ENCODE measurements at places on chromosomes 2 and 18. TPM values are rescaled to one million over a fixed set of nuclear protein-coding genes. Genes with fewer than 3 reads are reported as not detected.

Gene SP5
- total RNA-seq, result not detected

Gene SDC1
- total RNA-seq, result 1.2 TPM

Gene TMEM247
- total RNA-seq, result not detected

Gene DNAH7
- not detected for total RNA-seq

Gene ZC3H6
- 24.4 TPM for total RNA-seq

- no peak for DNase-seq
- H3K4me3 ChIP-seq, result no peak overlapping the region
- no peaks in the 10 kb centered on the region for H3K4me1 ChIP-seq
- peaks cover 20% of the 10 kb centered on the region for H3K27me3 ChIP-seq
- no peak overlapping the region for H3K27ac ChIP-seq
Observed at GRCh38 chr2:100791936-100792308, 28.0 kb upstream of the NPAS2 start.

DNA sequence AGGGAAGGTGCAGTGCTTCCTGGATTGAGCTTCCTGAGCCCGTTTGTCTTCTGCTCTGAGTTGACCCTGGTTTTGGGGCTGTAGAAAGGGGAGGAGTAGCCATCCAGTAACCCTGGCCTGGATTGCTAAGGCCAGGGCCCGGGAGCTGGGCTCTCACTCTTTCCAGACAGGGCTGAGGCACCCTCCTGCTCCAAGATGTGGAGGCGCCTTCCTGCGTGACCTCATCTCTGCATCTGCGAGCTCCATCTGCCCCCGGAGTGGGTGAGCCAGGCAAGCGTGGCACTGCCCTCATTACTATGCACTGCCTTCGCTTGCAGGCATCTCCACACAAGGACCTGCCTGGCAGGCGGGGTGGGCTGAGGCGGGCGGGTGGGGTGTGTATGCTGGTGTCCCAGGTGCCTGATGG lies 58.0 kb downstream of the RAB31 start:
- H3K4me1 ChIP-seq, result no peaks in the 10 kb centered on the region
- no peaks in the 10 kb centered on the region for H3K36me3 ChIP-seq
- H3K27me3 ChIP-seq, result peaks cover 5% of the 10 kb centered on the region
- H3K27ac ChIP-seq, result no peak overlapping the region
- DNase-seq, result no peak

DNA sequence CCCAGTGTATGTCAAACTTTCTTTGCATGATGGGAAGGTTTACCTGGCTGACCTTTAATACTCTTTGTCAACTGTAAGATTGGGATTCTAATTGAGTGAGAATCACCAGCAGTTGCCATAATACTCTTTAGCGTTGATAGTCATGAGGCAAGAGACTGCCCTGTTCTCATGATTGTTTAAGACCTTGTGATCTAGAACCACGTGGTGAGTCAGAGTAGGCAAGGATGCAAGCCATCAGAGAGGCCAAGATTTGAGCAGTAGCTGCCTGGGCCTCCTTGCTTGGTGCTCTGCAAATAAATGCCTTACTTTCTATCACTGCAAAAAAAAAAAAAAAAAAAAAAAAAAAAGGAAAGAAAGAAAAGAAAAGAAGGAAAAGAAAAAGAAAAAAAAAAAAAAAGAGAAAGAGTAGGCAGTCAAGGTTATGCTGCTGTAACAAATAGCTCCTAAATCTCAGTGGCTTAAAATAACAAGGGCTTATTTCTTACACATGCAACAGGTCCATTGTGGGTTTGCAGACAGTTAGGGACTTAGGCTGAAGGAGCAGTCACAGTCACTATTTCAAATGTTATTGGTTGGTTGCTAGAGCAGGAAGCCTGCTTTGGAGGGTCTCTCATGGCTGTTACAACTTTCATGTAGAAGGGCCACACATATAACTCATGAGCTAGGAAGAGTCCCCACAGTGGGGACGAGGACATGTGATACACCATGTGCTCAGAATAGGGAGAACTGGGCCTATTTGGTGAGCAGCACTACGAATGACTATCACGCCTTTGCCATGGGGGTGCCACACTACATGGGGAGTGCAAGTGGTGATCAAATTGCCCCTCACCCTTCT lies 21.7 kb downstream of the IL1R2 start:
- no peak for DNase-seq
- no peaks in the 10 kb centered on the region for H3K4me1 ChIP-seq
- H3K27me3 ChIP-seq, result no peaks in the 10 kb centered on the region
- H3K27ac ChIP-seq, result no peak overlapping the region
- no peak overlapping the region for H3K4me3 ChIP-seq

DNA sequence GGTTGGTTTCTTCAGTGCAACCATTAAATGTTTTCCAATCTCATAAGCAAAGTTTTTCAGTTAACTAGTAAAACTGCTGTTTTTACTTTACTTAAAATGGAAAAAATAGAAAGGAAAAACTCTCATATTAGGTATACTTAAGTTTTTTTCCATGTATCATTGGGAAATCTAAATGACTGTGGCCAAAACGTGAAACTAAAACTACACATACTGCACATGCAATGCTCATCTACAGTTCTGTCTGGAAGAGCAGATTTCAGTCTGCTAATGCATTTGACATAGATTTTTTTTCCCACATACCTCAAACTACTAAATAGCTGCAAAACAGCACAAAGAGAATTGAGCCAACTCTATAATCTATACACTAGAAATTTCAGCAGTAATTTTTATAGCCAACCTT lies 62.6 kb downstream of the COL5A2 start:
- no peak overlapping the region for H3K4me3 ChIP-seq
- no peaks in the 10 kb centered on the region for H3K4me1 ChIP-seq
- H3K27me3 ChIP-seq, result no peaks in the 10 kb centered on the region
- no peak overlapping the region for H3K27ac ChIP-seq

DNA sequence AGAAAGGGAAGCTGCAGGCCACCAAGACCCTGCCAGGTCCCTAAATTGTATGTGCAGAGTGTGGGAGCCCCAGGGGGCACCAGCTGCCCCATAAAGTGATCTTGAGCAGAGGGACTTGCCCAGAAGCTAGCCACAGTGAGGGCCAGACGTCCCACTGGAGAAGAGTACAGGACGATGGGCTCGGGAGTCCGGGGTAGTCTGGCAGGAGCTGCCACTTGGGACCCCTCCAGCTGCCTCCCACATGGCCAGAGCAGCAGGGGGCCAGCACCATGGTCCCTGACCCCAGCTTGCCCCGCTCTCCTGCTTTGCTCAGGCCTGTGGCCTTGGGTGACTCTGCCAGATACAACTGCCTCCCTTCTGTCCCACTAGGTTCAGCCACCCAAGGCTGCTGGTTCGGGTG lies 11.7 kb upstream of the LOXHD1 start:
- H3K4me3 ChIP-seq, result no peak overlapping the region
- DNase-seq, result no peak
- H3K27me3 ChIP-seq, result peaks cover 14% of the 10 kb centered on the region
- H3K4me1 ChIP-seq, result peaks cover 2% of the 10 kb centered on the region
- no peak overlapping the region for H3K27ac ChIP-seq

DNA sequence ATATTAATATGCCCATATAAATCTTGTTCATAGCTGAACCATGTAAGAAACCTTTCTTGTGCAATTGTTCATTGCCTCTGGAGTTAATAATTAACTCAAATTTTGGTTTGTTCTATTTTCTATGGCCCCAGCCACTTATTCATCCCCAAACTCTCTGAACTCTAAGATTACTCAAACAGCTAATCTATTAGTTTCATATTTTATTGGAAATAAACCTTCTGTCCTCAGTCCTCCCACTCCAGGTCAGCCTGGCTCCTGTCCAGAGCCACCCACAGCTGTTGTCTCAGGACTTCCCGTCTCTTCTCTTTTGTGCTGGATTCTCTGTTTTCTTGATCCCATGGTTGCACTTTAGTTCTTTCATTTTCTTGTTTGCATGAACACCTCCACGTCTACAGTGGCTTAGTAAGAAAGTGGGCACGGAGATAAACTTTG lies 4.4 kb upstream of the RNF103 start:
- H3K36me3 ChIP-seq, result no peaks in the 10 kb centered on the region
- no peak overlapping the region for H3K27ac ChIP-seq
- H3K4me3 ChIP-seq, result no peak overlapping the region
- no peaks in the 10 kb centered on the region for H3K4me1 ChIP-seq

GRCh38 chr2:226136739-226137138 lies 662.9 kb downstream of the IRS1 start:
- H3K36me3 ChIP-seq, result no peaks in the 10 kb centered on the region
- H3K4me1 ChIP-seq, result no peaks in the 10 kb centered on the region
- H3K27me3 ChIP-seq, result no peaks in the 10 kb centered on the region
- no peak for DNase-seq

DNA sequence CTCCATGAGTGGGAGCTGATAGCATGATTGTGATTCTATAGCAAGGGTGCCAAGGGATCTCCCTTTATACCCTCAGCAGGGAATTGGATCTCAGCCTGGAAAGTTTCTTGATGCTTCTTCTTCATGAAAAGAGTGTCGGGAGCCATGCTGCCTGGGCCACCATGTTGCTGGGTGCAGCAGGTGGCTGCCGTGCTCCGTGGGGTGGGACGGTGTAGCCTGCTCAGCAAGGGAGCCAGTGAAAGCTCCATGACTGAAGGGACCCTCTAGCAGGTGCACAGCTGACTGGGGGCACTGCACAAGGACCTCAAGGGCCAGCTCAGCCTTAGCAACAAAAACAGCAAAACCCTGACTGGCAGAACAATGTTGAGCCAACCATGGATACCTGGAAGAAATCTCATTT lies 368.9 kb upstream of the HS6ST1 start:
- H3K36me3 ChIP-seq, result no peaks in the 10 kb centered on the region
- H3K27me3 ChIP-seq, result no peaks in the 10 kb centered on the region
- H3K4me3 ChIP-seq, result no peak overlapping the region

DNA sequence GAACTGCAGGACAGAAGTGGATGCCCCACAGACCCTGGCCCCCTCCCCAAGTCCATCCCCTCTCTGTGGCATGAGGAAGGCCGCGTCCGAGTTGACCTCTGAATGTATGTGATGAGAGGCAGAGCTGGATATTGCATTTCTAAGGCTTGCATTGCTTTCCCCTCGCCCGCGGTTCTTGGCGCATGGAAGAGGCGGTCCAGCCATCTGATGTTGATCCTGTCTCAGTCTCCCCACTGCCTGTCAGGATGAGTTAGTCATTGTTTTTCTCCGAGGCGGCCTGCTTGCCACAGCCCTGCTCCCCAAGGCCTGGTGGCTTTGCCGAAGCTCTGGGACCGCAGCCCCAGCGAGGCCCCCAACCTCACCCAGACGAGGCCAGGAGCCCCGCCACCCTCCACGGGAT lies 88.6 kb downstream of the SMAD7 start:
- no peaks in the 10 kb centered on the region for H3K27me3 ChIP-seq
- no peak overlapping the region for H3K27ac ChIP-seq
- H3K4me1 ChIP-seq, result peaks cover 13% of the 10 kb centered on the region
- H3K4me3 ChIP-seq, result no peak overlapping the region

GRCh38 chr18:76838182-76838581 lies 15.8 kb downstream of the ZNF236 start:
- H3K27ac ChIP-seq, result no peak overlapping the region
- no peaks in the 10 kb centered on the region for H3K4me1 ChIP-seq
- H3K4me3 ChIP-seq, result no peak overlapping the region
- no peaks in the 10 kb centered on the region for H3K36me3 ChIP-seq

- no peak for DNase-seq
- H3K36me3 ChIP-seq, result no peaks in the 10 kb centered on the region
- no peak overlapping the region for H3K4me3 ChIP-seq
- H3K27ac ChIP-seq, result no peak overlapping the region
- H3K27me3 ChIP-seq, result no peaks in the 10 kb centered on the region
Observed at GRCh38 chr2:75360945-75361344, 161.6 kb upstream of the TACR1 start.

- no peak for DNase-seq
Observed at GRCh38 chr2:88838165-88838635, 146.7 kb downstream of the RPIA start.

All from T-cell (primary cell).